Activated naive CD4-positive, alpha-beta T cell (primary cell): ENCODE measurements at places on chromosomes 1 and 21.
A peak's percentile ranks its signal among the peaks of the same experiment; 100 is the strongest.

DNA sequence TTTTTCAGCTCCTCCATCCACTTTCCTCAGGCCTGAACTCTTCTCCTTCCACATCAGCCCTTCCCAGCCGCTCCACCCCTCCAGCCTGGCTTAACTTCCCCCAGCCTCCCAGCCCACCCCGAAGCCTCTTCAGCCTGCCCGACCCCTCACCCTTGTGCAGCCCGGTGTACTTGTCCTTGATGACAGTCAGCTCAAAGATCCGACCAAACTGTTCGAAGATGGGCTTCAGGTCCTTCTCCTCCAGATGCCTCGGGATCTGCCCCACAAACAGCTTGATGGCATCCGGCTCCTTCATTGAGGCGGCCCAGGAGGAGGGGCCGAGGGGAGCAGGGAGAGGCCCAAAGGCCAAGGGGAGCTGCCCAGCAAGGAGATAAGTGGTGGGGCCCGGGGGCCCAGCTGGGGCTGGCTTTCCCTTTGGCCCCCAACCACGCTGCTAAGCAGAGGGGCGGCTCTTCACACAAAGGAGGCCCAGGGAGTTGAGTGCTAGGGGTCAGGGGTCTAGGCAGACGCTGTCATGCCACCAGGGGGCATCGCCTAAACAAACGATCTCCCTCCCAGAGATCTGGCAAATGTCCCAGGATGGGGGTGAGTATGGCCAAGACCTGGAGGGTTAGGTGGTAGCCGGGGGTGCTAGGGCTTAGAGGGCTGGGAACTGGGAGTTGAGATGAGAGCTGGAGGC lies 738 bp downstream of the CELF3 start:
- no peak for DNase-seq

DNA sequence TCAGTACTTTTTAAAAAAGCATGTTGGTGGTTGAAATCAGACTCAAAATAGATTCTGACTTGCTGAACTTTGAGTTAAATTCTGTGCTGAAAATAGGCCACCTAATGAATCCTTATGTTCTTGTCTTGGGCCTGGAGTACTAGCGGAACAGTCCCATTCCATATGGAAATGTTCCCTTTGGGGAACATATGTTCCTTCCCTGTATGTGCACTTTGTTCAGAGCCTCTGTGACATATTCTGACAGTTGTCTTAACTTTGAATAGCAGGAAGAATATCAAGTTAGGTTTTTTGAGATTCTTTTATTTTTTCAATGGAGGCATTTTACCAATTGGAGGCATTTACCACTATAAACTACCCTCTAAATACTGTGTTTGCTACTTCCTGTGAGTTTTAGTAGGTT lies 1667.8 kb downstream of the PLA2G4A start:
- no peak for DNase-seq

DNA sequence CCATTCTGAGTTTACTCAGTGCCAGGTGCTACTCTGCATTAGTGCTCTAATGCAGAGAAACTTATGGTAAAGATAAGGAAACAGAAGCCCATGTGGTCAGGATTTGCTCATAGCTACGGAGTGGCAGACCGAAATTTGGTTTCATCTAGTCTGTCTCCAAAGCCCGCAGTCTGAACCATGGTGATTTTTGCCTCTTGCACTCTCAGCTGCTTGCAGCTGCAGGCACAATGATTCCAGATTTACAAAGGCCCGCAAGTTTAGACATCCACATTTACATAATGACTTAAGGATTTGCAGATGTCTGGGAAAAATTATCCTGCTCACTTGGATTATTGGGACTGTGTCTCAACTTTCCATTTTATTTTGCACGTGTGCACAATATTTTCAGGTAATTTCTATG lies 161.3 kb upstream of the KCNJ6 start:
- no peak for DNase-seq

DNA sequence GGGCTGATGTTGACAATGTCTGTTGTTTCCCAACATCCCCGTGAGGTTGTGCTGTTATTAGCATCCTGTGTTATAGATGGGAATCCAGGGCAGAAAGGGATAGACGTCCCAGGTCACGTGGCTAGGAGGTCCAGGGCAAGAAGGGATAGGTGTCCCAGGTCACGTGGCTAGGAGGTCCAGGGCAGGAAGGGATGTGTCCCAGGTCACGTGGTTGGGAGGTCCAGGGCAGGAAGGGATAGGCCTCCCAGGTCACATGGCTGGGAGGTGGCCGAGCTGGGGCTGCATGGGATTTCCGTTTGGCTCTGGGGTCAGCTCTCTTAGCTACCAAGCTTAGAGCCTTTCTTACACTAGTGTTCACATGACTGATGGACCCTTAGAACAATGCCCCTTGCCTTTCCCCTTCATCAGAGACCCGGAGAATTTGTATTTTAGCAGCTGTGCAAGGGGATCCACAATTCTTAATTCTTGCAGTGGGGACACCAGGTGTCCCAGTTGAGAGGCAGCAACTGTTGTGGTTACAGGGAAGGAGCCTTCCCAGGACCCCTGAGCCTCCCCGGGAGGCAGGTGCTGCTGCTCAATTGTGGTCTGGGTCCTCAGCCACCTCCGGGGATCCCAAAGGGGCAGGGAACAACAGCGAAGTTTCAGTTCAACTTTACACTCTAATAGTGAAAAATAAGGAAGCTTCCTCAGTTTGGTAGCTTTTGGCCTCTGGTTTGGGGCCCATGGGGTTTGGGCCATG lies 69.2 kb downstream of the UMODL1 start:
- DNase-seq, result no peak

GRCh38 chr1:51850420-51851223 lies 27.9 kb downstream of the NRDC start:
- no peak for DNase-seq

DNA sequence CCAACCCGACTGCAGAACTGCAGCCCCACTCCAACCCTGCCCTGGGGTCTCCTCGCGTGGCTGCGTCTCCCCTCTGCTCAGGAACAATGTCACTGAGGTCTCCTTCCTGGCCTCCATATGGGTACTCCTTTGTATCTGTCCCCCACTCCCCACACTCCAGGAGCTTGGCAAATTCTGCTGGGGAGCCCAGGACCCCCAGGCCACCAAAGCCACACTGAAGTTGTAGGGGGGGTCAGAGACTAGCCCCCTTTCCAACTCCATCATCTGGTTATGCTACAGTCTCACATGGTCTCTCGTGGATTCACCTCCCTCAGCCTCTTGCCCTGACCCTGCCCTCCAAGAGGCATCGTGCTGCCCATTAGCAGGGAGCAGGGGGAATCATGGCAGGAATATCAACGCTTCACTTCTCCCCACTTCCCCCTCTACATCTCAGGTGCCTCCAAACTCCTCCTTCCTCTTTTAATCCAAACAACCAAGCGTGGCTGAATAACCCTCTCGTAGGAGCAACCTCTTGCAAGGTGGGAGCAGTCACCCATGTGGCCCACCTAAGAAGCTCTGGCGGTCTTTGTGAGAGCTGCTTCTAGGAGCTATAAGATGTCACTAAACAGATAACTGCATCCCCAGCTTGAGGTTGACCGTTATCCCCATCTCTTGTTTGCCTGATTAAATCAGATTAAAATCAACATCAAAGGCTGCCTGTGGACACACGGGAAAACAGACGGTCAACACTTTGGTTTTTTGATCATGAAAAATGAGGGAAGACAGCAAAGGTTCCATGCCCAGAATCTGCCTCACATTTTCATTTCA lies 86.4 kb downstream of the MIS18A start:
- DNase-seq, result no peak

DNA sequence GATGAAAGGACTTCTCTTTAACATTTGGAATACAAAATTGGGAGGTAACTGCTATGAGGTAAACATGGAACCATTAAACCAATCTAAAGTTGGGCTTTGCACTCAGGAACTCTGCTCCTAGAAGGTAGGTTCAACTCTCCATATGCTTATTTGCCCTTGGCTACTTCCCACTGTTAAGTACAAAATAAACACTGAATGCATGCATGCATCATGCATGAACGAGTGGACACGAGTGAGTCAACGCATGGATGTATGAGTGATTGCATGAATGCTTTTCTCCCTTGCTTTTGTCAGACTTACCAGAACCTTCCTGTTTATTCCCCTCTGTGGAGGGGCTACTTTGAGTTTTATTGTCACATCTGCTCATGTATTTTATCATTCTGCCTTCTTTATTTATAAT lies 42.4 kb upstream of the RUNX1 start:
- DNase-seq, result no peak

- no peak for DNase-seq
Observed at GRCh38 chr1:233055879-233056641, 105.6 kb downstream of the NTPCR start.

DNA sequence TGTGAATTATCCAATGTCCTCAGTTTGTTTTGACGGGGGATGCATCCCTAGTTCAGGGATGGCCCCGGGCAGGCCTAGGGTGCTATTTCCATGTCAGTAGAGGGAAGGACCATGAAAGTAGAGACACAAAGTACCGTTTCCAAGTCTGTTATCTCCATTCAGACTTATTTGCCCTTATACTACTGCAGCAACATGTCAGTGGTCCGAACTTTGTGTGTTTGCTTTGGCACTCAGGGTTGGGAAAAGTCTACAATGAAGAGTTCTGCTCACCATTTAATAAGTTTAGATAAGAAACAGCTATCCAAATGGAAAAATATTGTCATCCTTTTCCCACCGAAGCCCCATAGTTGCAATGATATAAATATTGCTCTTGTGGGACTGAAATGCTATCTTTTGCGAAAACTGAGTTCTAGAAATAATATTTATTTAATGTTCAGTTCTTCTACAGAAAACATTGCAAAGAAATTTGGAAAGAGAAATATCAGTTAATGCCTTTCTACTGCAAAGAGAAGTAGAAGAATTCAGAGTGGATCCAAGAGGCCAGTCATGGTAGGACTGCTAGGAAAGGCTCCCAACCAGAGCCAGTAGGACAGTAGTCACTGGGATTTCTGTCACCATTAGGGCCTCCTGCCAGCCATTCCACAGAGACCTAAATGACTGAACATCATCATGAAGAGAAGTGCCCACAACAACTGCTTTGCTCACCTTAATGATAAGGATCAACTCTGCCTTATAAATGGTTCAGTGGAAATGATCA lies 11.5 kb upstream of the AGT start:
- no peak for DNase-seq

- no peak for DNase-seq
Observed at GRCh38 chr1:229579059-229579673, 20.7 kb upstream of the ABCB10 start.

DNA sequence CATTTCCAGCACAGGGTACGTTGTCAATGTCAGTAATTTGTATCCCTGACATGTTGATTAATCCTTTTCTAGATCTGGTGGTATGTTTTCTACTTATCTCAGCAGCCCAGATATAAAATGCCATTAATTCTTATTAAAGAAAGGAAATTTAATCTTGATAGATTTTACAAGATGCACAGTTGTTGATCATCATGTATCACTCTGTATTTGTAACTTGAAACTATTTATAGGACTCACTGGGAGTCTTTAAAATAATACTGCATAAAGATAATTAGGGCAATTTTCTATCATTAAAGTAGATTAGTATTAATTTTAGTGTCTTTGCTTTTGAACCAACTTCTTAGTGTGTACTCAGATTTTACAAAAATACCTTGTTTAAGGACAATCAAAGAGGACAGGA lies 84.9 kb downstream of the GREM2 start:
- no peak for DNase-seq

DNA sequence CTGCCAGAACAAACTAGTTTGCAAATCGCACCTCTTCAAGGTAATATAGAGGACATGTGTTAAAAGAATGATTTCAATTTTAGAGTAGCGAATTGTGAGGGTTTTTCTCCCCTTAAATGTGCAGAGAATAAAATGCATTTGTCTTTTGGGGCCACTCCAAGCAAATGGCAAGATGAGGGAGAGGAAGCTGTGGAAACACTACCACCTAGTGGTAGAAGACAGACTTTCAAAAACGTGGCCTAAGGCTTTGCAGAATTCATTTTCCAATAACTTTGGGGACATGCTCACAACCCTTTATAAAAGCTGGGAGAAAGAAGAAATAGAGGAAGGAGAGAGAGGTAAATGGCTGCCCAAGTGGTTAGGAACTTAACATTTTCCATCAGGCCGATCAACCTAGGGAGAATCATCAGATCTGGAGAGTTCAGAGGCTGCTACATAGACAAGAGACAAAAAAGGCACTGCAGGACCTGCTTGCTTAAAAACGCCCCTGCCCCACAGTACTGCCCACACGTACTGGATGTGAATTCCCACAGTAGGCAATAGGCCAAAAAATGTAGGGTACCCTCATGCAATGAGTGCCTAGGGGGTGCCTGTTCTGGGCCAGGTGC lies 15.7 kb upstream of the RCAN1 start:
- DNase-seq, result peak; percentile 6

GRCh38 chr1:164576291-164577271 lies 17.6 kb downstream of the PBX1 start:
- no peak for DNase-seq

DNA sequence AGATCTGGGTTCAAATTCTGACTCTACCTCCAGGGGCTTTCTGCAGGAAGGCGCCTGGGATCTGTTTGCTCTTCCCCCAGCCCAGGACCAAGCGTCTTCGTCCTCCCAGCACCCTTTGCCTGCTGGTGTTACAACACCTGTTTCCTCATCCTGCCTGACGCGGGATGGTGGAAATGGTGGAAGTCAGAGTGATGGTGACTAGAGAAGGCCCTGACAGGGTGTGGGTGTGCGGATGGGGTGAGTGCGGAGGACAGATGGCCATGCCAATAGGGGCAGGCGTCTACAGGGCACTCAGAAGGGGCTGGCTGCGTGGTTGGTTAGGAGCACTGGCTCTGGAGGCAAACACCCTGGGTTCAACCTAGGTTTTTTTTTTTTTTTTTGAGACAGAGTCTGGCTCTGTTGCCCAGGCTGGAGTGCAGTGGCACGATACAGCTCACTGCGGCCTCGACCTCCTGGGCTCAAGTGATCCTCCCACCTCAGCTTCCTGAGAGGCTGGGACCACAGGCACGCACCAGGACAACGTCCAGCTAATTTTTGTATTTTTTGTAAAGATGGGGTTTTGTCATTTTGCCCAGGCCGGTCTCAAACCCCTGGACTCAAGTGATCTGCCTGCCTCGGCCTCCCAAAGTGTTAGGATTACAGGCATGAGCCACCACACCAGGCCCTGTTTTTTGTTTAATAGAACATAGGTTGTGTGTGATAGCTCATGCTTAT lies 1.5 kb downstream of the THEMIS2 start:
- no peak for DNase-seq

DNA sequence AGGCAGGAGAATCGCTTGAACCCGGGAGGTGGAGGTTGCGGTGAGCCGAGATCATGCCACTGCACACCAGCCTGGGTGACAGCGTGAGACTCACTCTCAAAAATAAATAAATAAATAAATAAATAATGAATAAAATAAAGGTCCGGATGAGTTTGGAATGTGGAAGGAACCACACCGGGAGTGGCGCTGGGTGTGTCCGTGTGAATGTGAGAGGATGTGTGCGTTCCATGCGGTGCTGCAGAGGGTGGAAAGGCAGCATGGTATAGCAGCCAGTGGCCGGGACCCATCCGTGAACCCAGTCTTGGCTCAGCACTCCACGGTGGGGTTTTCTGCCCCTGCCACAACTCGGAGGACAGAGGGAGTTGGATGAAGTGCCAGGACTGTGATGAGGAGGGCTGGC lies 56.2 kb upstream of the POFUT2 start:
- DNase-seq, result no peak

GRCh38 chr1:167584581-167584980 lies 31.0 kb upstream of the CREG1 start:
- no peak for DNase-seq
